ENCODE measurements at places on chromosomes 12 and 14. TPM values are rescaled to one million over a fixed set of nuclear protein-coding genes. Genes with fewer than 3 reads are reported as not detected.

DNA sequence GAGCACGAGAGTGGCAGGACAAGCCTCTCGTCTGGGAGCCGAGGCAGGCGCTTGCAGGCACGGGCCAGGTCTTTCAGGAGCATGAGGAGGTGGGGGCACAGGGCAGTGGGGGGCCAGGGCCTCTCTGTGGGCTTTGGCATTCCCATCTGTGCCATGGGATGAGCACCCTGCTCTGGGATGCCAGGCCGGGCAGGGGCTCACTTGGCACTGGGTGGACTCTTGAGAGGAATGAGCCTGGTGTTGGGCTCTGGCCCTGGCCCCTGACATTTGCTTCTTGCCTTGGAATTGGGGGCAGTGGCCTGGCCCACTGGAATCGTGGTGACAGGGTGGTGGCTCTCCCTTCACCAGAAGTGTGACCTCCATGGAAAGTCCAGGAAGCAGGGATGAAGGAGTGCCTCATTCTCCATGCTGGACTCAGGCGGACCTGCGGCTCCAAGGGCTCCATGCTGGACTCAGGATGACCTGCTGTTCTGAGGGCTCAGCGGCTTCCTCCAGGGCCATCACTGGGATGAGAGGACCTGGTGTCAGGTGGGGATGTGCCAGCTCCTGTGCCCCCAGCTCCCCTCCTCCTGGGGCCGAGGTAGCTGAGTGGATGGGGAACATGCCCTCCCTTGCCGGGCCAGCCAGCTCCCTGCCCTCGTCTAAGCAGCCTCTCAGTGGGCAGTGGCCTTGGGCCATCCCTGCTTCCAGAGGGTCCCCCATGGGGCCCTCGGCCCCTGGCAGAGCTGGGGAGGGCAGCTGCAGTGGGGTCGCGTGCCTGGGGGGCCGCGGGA is 220.3 kb downstream of the KIF26A start:
- no peak for DNase-seq

GRCh38 chr14:96252999-96253539 is 2.9 kb upstream of the BDKRB1 start:
- DNase-seq = peak; percentile 86

DNA sequence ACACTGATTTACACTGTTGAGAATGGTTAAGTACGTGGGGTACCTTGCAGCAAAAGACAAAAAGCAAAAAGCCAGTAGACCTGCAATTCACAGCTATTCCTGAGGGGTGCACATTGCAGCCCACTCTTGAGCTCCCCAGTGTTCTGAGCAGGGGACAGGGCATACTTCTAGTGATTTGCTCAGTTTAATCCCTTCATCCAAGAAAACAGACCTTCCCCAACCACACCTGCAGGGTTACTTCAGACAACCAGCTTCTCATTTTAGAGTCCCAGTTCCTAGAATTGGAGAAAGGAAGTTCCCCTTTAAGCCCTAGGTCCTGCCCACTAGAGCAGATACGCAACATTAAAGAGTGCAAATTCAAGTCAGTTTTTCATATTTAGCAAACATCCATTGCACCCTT is 3.6 kb upstream of the WSB2 start:
- no peak for DNase-seq

- DNase-seq = no peak
Observed at GRCh38 chr14:60164404-60164711, 840 bp downstream of the DHRS7 start.

GRCh38 chr14:93301821-93302447 is 30.9 kb downstream of the BTBD7 start:
- peak; percentile 62 for DNase-seq

- no peak for DNase-seq
Observed at GRCh38 chr12:95147866-95148265, 69.4 kb downstream of the FGD6 start.

- no peak for DNase-seq
Observed at GRCh38 chr14:94560291-94560665, 964 bp upstream of the SERPINA4 start.

- no peak for DNase-seq
Observed at GRCh38 chr14:99475660-99476059, 5.0 kb downstream of the SETD3 start.

DNA sequence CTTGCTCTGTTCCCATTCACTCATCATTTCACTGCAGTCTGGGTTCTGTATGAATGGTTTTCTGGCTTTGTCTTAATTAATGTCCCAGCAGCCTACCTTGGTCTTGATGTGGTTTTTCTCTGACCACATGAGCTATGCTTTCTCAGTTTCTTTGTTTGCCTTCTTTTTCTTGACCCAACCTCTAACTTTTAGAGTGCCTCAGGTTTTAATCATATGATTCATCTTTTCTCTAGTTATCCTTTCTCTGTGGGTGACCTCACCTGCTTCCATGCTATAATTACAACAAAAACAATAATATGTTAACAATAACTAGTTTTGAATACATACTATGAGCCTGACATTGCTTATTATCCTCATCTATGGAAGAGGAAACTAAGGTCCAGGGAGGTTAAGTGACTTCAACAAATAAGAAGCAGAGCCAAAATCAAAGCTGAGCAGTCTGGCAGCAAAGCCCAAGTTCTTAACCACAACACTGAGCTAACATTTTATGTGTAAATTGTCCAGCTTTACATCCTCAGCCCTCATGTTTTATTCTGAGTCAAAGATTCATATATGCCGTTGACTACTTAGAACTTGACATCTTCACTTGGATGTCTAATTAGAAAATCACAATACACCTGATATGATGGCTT is 4.7 kb upstream of the EPYC start:
- DNase-seq = peak; percentile 85

GRCh38 chr14:102150083-102150482 is 10.4 kb downstream of the WDR20 start:
- DNase-seq = no peak

The RIN3 gene
- 1.1 TPM for total RNA-seq

The RPS6KL1 gene
- total RNA-seq = not detected
